ENCODE measurements at places on chromosomes 1 and 21. TPM values are rescaled to one million over a fixed set of nuclear protein-coding genes. Genes with fewer than 3 reads are reported as not detected.

C1orf115 gene
- 14.2 TPM for total RNA-seq

FAM177B gene
- not detected for total RNA-seq

APOBEC4 gene
- 0.11 TPM for total RNA-seq

OR10Z1 gene
- total RNA-seq = not detected

AMY1B gene
- total RNA-seq = not detected

PPIAL4G gene
- total RNA-seq = not detected

CASQ2 gene
- total RNA-seq = 1,110 TPM

TNFRSF1B gene
- 16.2 TPM for total RNA-seq

All from left ventricle myocardium inferior (tissue), 1 donor.